IPS-NIHi11 (cell line): ENCODE measurements at places on chromosomes 16 and 17.
A peak's percentile ranks its signal among the peaks of the same experiment; 100 is the strongest.

DNA sequence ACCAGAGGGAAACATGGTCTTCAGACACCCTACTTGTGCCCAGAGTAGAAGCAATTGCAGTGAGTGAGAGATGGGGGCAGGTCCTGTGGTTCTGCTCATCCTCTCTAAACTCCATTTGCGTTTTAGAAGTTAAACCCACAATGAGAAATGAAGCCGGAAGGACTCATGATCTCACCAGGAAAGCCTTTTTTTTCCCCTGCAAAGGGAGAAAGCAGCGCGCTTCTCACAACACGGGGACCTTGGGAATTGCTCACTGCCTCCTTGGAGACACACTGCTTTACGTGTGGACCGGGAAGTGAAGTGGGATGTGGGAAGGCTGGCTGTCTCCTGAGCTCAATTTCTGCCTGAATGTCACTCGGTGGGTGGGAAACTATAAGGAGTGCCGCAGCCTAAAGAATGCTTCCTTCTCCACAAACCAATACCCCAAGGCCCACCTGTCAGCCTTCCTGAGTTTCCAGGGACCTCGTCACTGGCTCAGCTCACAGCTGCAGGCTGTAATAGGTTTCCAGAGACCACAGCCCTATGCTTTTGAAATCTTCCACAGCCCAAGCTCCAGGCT is 365.4 kb downstream of the XYLT1 start:
- DNase-seq = no peak

DNA sequence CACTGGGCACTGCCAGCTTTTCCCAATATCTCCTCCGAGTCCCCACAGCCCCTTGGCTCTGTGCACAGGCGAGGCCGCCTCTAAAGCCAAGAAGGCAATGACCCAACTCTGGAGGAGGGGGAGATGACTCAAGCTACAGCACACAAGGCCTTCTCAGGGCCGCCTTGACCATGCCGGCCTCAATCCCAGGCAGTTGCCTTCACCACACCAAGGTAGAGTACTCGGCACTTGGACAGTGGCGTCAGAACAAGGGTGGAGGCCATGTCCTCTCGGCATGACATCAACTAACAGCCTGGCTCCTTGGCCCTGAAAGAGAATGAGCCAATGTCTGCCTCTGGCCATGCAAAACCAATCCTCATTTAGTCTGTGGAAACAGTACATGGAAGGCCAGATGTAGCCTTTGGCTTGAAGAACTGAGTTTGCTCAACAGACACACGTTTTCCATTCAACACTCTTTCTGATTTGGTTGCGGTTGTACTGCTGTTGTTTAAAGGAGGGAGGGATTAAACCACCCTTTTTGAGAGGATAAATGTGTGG is 139.6 kb downstream of the XYLT1 start:
- DNase-seq = no peak

DNA sequence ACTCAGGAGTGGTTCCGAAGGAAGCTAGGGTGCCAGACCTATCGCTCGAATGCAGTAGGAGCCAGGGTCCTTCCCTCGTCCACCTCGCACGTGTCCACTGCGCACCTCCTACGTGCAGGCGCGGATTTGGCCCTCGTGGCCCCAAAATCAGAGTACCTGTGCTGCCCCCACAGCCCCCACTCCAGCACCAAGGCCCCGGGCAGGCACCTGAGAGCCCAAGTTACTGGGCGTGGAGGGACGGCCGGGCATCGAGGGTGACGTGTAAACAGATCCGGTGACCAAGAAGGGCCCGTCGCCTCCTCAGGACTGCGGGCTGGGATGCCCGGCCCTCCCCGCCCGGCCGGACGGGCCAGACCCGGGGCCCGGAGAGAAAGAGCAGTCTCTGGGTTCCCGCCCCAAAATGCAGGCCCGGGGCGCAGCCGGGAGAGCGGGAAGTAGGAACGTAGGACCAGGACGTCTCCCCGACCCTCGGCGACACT is 492 bp downstream of the SLC25A39 start:
- DNase-seq = no peak

DNA sequence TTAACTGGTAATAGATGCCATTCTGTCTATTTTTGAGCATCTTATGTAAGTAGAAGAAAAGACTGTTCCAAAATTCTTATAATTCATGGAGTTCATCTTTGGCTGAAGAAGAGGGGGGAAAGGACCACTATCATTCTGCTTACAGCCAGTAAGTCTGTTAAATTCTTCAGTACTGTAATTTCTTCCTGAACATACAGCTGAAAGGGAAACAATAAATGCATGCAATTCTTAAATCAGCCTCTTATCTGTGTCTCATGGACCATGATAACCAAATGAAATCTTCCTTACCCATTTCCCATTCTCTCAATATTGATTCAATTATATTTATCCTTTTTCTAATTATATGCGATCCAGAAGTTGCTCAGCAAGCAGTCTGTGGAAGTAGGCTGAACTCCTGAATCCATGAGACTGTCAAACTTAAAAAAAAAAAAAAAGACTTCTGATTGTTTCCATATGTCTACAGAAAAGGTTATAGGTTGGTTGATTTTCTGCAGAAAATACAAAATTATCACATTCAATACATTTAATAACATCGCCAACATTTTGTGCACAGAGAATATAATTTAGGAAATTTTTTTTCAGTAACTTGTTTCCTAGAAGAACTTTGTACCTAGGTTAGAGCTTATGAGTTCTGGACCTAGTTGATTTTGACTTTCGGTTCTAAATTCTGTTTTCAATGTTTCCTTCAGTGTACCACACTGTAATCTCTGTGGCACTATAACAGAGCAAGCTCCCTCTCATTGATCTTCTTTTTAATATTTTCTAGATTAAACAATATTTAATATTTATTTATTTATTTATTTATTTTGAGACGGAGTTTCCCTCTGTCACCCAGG is 1.2 kb upstream of the ABCA9 start:
- DNase-seq = no peak

DNA sequence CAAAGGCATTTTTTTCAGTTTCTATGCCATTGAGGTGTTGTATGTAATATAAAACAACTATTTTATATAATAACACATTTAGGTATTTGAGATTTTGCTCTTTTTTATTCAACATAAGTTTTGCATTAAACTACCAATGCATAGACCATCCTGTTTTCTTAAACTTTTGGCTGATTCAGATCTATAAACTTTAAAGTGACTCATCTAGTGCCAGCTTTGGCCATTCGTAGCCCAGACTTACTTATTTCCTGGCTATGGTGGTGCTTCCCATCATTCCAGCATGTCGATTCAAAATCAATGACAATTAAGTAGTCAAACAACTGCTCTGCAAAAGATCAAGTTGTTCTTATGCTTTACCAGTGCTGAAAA is 3.1 kb downstream of the ERI2 start:
- no peak for DNase-seq

DNA sequence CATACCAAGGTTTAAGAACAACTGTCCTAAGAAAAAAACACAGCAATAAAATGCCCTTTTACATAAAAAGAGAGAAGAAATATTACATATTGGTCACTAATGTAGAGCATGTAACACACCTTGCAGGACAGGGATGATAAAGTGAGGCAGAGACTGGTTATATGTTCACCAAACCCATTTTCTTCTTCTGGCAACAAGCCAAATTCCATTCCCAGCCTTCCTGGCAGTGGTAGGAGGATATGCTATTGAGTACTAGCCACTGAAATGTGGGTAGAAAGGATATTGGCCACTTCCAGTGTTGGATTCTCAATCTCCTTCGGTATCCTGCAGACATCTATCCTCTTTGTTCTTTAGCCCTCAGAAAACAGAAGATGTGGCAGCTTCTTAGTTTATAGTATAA is 105.2 kb upstream of the SHISA6 start:
- DNase-seq = no peak

GRCh38 chr16:14151256-14152030 is 80.3 kb downstream of the MRTFB start:
- DNase-seq = no peak

DNA sequence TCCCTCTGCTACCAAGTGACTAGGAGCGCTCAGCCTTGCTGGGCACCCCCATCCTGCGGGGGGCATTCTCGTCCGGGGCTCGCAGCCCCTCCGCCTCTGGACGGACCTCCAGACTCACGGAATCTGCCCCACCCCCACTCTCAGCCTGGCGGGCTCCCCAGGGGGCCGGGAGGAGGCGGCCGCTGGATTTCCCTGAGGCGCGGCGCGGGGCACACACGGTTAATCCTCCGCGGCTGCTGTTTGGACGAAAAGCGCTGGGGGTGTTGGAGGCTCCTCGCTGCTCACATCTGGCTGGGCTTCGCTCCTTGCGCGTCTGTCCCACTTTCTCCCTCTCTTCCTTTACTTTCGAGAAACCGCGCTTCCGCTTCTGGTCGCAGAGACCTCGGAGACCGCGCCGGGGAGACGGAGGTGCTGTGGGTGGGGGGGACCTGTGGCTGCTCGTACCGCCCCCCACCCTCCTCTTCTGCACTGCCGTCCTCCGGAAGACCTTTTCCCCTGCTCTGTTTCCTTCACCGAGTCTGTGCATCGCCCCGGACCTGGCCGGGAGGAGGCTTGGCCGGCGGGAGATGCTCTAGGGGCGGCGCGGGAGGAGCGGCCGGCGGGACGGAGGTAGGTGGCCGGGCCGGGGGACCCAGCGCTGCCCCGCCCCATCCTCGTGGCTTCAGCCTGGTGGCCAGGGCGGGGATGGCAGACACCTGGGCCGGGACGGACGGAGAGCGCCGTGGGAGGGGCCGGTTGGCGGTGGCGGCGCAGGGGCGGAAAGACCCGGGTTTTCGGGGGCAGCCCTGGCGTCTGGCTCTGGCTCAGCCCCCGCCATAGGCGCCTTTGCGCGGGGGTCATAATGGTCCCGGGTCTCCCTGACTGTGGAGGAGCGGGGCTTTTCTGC is at the start of gene C1QTNF1:
Gene C1QTNF1, plus strand, starts transcription at position 284 of the 886 bp plus-strand sequence. CDS start 19,800 bp downstream, outside the sequence.
- DNase-seq = peak; percentile 91

DNA sequence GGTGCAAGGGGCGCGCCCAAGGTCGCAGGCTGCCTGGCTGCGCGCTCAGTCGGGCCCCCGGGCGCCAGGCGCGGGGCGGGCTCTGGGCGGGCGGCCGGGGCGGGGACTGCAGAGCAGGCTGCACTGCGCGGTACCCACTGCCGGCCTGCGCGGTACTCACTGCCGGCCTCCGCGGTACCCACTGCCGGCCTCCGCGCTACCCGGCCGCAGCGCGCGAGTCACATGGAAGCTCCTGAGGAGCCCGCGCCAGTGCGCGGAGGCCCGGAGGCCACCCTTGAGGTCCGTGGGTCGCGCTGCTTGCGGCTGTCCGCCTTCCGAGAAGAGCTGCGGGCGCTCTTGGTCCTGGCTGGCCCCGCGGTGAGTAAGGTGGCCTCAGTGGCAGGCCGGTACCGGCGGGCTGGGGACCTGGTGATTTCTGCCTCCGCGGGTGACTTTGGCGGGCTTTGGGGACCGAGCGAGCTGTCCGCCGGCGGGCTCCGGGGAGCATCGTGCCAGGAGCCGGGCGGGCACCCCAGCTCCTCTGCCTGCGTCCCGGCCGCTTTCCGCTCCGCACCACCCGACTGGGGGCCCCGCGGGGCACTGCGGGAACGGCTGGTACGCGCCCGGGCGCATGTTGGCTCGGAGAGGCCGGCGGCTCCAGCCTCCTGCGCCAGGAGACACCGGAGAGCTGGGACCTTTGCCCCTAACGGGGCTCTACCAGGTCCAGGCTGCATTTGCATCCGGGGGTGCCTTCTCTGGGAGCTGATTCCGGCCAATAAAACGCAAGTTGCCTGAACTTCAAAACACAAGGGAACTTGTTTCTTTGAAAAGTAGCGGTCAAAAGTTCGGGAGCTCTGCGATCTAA is at the start of gene SLC47A1:
Gene SLC47A1, plus strand, starts transcription at position 137 of the 844 bp plus-strand sequence. Its CDS starts 86 bp downstream, at position 223.
- peak; percentile 80 for DNase-seq

GRCh38 chr17:2018716-2019510 is 6.2 kb downstream of the RTN4RL1 start:
- no peak for DNase-seq

GRCh38 chr16:83574388-83574787 is 233.4 kb upstream of the HSBP1 start:
- DNase-seq = peak; percentile 52

DNA sequence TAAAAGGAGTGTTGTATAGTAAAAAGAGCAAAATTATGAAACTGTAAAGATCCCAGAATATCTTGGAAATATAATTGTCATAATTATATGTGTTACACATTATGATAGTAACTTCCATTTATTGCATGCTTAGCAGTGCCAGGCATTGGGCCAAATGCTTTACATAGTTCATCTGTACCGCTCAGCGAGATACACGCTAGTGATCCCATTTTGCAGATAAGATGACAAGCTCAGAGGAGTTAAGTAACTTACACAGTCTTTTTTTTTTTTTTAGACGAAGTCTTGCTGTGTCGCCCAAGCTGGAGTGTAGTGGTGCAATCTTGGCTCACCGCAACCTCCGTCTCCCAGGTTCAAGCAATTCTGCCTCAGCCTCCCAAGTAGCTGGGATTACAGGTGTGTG is 6.8 kb upstream of the EZH1 start:
- DNase-seq = no peak

GRCh38 chr16:14462811-14463210 is 167.2 kb downstream of the PARN start:
- no peak for DNase-seq

DNA sequence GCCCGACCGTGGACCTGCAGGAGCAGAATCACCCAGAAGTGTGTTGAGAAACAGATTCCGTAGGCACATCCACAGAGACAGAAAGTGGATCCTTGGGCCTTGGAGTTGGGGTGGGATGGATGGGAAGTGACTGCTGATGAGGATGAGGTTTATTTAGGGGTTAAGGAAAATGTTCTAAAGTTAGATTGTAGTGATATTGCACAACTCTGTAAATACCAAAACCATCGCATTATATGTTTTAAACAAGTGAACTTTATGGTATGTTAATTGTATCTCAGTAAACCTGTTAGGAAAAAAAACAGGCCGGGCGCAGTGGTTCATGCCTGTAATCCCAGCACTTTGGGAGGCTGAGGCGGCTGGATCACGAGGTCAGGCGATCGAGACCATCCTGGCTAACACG is 3.6 kb downstream of the ENDOV start:
- DNase-seq = no peak

DNA sequence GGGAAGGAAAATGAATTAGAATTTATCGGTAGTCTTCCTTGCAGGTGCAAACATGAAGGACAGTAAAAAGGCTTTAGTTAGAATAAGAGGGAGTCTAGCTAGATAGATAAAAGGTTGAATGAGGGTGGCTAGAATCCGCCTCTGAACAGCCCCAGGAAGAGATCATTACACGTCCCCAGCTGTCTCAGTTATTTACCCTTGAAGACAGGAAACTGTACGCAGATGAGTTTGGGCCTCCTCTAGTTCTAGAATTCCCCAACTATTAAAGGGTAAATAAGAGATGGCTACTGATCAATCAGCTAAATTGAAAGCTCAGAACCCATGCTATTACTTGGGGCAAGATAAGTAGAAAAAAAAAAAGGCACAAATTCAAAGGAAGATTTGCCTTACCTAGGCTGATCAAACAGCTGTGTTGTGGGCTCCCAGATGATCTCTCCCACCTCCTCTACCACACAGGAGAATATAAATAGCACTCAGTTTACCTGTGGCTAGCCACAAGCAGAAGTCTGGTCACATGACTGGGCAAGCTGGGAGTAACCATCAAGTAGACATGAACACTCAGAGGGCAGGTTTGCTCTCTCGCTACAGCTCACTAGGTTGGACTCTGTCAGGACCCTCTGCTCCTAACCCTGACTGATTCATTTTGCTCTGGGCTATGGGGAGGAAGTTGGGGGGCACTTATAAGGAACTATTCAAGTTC is 17.0 kb downstream of the FAM117A start:
- no peak for DNase-seq

GRCh38 chr17:59154292-59154720 is 680 bp downstream of the SKA2 start:
- DNase-seq = peak; percentile 18
